ENCODE measurements at places on chromosomes 1 and 21.

- no peak for DNase-seq
Observed at GRCh38 chr1:206713070-206713469, 28.4 kb downstream of the MAPKAPK2 start.

DNA sequence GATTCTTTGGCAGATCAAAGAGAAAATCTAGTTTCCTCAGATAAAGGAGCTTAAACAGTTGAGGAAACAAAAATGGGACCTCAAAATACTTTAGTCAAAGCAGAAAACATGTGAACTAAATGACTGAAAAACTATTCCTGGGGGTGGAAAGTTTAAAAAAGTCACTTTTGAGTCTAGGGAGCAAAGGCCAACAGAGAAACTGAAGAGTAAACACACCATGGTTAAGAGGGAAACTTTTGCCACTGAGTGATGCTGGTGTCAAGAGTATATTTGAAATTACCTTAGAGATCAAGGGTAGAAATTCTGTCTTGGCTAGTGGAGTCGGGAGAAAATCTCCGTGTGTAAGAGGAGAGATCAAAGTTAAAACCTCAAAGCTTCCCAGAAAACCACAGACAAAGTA, 501.2 kb upstream of the ADGRL4 start:
- no peak for DNase-seq

DNA sequence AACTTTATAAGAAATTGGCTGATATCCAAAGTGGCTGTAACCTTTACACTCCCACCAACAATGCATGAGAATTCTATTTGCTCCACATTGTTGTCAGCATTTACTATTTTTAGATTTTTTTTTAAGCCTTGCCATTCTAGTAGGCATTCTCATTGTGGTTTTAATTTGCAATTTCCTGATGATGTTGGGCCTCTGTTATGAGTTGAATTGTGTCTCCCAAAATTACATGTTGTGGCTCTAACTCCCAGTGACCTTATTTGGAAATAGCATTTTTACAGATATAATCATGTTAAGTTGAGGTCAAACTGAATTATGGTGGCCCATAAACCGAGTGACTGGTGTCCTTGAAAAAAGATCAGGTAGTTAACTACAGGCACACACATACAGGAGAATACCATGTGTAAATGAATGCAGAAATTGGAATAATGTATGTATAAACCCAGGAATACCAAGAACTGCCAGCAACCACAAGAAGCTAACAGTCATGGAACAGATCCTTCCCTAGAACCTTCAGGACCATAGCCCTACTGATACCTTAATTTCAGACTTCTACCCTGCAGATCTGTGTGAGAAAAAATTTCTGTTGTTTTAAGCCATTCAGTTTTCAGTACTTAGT, 348.8 kb upstream of the DAB1 start:
- no peak for DNase-seq

GRCh38 chr1:29878501-29878900, 642.2 kb downstream of the PTPRU start:
- peak; percentile 53 for DNase-seq

- no peak for DNase-seq
Observed at GRCh38 chr1:22447621-22448111, 4.0 kb upstream of the ZBTB40 start.

GRCh38 chr1:7644961-7645750, 125.9 kb upstream of the VAMP3 start:
- peak; percentile 100 for DNase-seq

- DNase-seq: no peak
Observed at GRCh38 chr1:49817681-49818080, 206.1 kb downstream of the AGBL4 start.

DNA sequence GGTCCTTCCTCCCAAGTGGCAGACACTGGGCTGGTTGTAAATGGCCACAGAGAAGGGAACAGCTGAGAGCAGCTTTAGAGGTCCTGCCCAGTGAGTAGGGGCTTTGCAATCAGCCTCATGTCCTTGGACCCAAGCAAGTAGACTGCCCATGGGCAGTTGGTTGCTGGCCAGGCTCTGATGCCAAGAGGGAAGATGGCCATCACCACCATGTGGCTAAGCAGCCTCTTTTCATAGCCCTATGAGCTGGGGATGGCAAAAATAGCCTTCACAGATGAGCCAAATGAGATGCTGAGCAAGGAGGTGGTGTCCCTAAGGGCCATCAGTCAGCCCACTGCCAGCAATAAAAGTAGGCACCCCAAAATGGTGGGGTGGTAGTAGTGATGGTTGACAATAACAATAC, 3.2 kb downstream of the DISP3 start:
- DNase-seq: no peak

- no peak for DNase-seq
Observed at GRCh38 chr1:94831641-94832040, 11.5 kb downstream of the SLC44A3 start.

DNA sequence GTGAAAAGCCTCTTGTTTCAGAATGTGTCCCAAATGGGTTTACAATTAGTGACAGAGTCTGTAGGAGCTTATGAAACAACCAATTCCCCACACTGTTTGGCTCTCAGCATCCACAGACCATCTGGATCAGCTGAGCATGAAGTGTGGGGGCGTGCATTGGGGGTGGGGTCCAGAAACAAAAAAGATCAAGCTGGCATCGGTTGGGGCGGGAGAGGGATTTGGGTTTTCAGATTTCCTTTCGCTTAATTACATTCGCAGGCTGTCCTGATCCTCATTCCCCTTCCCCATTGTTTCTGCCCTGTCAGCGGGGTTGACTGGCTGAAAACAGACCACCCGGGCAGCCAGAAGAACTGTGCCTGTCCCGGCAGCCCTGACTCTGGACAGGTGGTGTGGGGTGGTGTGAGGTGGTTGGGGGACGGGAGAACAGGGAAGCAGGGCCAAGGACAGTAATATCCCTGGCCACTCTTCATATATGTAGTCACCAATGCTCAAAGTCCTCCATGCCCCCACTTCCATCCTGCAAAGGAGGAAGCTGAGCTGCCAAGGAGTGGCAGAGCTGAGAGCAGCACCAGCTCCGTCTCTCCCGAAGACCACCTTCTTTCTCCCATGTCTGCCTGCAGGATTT, 92.0 kb downstream of the IER5 start:
- no peak for DNase-seq

- no peak for DNase-seq
Observed at GRCh38 chr1:221035662-221036153, 156.5 kb downstream of the HLX start.

DNA sequence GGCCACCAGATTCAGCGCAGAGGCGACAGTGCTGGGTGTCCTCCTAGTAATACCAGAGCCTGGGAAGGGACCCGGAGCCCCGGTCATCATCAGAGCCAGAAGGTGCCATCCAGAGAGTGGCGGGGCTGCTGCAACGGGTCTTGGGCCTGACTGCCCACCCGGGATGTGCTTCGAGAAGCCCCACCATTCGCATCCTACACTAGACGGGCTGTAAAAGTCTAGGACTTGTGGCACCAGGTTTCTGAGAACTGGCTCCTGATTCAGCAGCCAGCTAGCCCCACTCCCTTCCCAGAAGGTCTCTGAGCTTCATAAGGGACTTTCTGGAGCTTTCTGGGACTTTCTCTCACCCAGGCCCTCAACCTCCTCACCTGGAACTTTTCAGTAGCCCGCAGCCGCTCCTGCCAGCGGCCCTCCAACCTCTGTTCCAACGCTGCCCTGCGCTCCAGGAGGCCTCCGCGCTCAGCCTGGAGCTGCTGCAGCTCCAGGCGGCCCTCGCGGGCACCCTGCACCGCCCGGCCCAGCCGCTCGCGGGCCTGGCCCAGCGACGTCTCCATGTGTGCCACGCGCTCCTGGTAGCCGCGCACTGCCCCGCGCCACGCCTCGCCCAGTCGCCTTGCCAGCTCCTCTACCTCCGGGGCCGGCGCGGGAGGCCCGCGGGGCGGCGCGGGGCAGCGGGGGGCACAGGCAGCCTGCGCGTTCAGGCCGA, 940 bp downstream of the NES start:
- DNase-seq: no peak

GRCh38 chr21:38956007-38956406, 150.3 kb downstream of the ETS2 start:
- DNase-seq: no peak

GRCh38 chr1:244200596-244200995, 149.5 kb downstream of the ZBTB18 start:
- no peak for DNase-seq

DNA sequence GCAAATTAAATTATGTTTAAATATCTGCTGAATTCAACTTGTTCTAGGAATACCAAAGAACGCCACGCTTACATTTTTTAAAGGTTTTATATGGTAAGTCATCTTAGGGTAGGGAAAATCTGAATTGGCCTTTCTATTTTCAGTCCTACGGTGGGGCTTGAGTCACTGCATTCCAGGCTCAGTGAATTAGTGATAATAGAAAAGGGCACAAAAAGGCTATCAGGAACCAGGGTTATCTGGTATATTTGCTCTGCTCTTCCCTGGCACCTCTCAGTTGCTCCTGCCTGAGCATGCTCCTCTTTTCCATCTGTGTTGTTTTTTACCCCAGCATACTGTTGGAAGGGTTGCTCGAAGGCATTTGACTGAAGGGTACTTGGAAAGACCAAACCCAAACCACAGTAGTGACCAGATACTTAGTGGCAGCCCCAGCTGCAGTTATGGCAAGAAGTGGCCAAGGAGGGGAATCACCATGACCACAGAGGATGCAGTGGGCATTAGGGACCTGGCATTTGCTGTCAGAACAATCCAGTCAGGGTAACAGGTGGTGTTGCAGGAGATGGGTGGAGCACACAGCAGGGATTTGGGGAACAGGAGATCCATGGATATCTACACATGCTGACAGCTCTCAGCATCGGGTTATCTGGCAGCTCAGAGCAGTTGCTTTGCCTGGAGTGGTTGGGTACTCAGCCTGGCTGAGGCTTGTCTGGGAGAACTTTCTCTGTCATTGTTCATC, 2.3 kb downstream of the OVAAL start:
- no peak for DNase-seq

- DNase-seq: no peak
Observed at GRCh38 chr1:200837931-200838571, 34.7 kb upstream of the GPR25 start.

GRCh38 chr1:196063952-196064351, 544.3 kb downstream of the KCNT2 start:
- DNase-seq: no peak

- DNase-seq: no peak
Observed at GRCh38 chr1:232316864-232317263, 313.1 kb downstream of the SIPA1L2 start.

- no peak for DNase-seq
Observed at GRCh38 chr1:235075777-235076308, 52.8 kb downstream of the TOMM20 start.

All from NCI-H510A (cell line).